ENCODE measurements at places on chromosomes 2 and 18. TPM values are rescaled to one million over a fixed set of nuclear protein-coding genes. Genes with fewer than 3 reads are reported as not detected.

ANKRD30B gene
- total RNA-seq = 0.39 TPM

DCDC2C gene
- total RNA-seq = not detected

CYP27A1 gene
- 20.5 TPM for total RNA-seq

PPP1R1C gene
- not detected for total RNA-seq

PFN4 gene
- total RNA-seq = not detected

NOP58 gene
- 60.1 TPM for total RNA-seq

Data from mesenteric fat pad (tissue), 1 donor.